Fibroblast of the aortic adventitia (primary cell): ENCODE measurements at places on chromosomes 13 and 19. TPM values are rescaled to one million over a fixed set of nuclear protein-coding genes. Genes with fewer than 3 reads are reported as not detected.

SBK2 gene
- total RNA-seq = not detected in 2 replicates

ZNF358 gene
- total RNA-seq = 33.9 and 113 TPM in 2 replicates

PTH2 gene
- not detected in 2 replicates for total RNA-seq

FGF9 gene
- 0.18 and 2.5 TPM in 2 replicates for total RNA-seq

KLK7 gene
- 0.18 TPM in 1 of 2 replicates, not detected in the other for total RNA-seq

VSTM2B gene
- not detected in 2 replicates for total RNA-seq

DENND1C gene
- not detected in 2 replicates for total RNA-seq

IGFL2 gene
- 0.09 TPM in 1 of 2 replicates, not detected in the other for total RNA-seq

CD320 gene
- total RNA-seq = 40.1 and 66.0 TPM in 2 replicates

MEDAG gene
- 122 and 325 TPM in 2 replicates for total RNA-seq

CCDC8 gene
- total RNA-seq = 8.5 and 26.9 TPM in 2 replicates

ATP4B gene
- total RNA-seq = not detected in 2 replicates
